ENCODE measurements at places on chromosomes 5 and 9.

GRCh38 chr5:172642051-172642409 is 967 bp downstream of the NEURL1B start:
- DNase-seq, result no peak
- no peak overlapping the region for H3K27ac ChIP-seq
- no peak overlapping the region for H3K4me3 ChIP-seq
- no peaks in the 10 kb centered on the region for H3K36me3 ChIP-seq
- no peaks in the 10 kb centered on the region for H3K27me3 ChIP-seq
- H3K4me1 ChIP-seq, result peaks cover 25% of the 10 kb centered on the region

- H3K27ac ChIP-seq, result no peak overlapping the region
- no peaks in the 10 kb centered on the region for H3K36me3 ChIP-seq
- H3K27me3 ChIP-seq, result no peaks in the 10 kb centered on the region
- peaks cover 25% of the 10 kb centered on the region for H3K4me1 ChIP-seq
- no peak overlapping the region for H3K4me3 ChIP-seq
- no peak for DNase-seq
Observed at GRCh38 chr5:39891376-39891775, 466.6 kb upstream of the DAB2 start.

DNA sequence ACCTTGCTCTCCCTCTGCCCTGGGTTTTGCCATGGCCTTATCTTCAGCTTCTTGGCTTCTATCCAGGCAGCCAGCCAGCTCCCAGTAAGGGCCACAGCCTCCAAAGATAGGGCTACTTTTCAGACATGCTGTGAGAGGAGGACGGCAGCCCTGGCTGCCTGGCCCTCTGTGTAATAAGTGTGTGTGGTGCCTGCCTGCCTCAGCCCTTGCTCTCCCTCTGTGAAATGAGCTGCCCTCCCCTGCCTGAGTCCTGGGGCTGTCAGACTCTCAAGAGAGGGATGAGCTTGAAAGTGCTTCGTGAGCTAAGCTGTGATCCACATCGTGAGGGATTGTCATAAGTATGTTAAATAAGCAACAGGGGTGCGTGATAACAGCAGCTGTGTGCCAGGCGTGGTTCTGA is 8.1 kb downstream of the NDST1 start:
- H3K4me3 ChIP-seq, result no peak overlapping the region
- no peaks in the 10 kb centered on the region for H3K4me1 ChIP-seq
- H3K36me3 ChIP-seq, result no peaks in the 10 kb centered on the region
- H3K27ac ChIP-seq, result no peak overlapping the region

GRCh38 chr5:56673171-56673570 is 142.2 kb upstream of the MAP3K1 start:
- no peak overlapping the region for H3K4me3 ChIP-seq
- no peak overlapping the region for H3K27ac ChIP-seq
- H3K36me3 ChIP-seq, result no peaks in the 10 kb centered on the region
- H3K4me1 ChIP-seq, result peaks cover 48% of the 10 kb centered on the region

DNA sequence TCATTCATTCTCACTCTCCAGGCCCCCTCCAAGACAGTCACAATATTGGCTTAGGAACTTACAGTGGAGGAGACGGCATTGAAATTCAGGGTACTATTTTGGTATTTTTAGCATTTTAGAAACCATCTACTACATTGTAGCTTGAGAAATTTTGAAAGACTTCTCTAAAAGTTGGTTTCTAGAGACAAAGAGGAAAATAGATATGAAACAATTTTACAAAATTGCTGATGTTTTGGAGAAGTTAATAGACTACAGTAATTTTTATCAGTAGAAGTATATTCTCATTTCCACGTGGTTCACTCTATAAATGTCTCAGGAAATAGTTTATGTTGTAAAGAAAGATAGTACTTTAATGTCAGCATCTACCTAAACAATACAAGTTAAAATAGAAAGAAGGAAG is 63.2 kb upstream of the ZSWIM6 start:
- H3K36me3 ChIP-seq, result no peaks in the 10 kb centered on the region
- no peak for DNase-seq
- no peak overlapping the region for H3K4me3 ChIP-seq

DNA sequence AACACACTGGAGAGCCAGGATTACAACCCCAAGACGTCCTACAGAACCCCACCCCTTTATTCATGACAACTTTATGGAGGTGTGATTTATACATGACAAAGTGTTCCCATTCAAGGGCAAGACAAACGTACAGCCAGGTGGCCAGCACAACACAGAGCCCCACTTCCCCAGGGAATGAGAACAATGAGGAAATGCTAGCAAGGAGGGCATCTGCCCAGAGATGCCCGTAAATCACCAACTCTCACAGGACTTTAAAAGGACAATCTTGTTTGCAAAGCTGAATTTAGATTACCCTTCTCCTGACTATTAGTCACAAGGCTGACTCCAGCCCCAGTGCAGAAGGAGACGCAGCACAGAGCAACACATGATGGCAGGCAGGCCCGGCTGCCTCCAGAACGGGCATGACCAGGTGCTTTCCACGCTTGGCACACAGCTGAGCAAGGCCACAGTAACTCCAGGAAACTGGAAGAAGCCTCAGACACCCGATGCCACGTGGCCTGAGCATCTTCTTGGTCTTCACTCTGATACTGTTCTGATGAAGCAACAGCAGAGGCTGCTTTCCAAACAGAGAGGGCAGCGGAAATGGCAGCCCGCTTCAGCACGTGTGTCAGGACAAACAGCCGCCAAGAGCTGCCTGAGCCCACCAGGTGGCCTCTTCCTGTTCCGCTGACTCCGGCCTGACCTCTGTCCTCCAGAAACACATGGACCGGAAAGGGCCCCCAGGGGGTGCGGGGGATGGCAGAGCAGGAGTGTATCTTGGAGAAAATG is 51.4 kb downstream of the ROR2 start:
- no peak overlapping the region for H3K4me3 ChIP-seq
- no peaks in the 10 kb centered on the region for H3K27me3 ChIP-seq
- no peaks in the 10 kb centered on the region for H3K36me3 ChIP-seq
- H3K4me1 ChIP-seq, result peaks cover 5% of the 10 kb centered on the region

- H3K27me3 ChIP-seq, result no peaks in the 10 kb centered on the region
- DNase-seq, result no peak
- no peak overlapping the region for H3K4me3 ChIP-seq
- H3K27ac ChIP-seq, result no peak overlapping the region
- no peaks in the 10 kb centered on the region for H3K36me3 ChIP-seq
Observed at GRCh38 chr9:120652934-120653333, 61.3 kb downstream of the MEGF9 start.

DNA sequence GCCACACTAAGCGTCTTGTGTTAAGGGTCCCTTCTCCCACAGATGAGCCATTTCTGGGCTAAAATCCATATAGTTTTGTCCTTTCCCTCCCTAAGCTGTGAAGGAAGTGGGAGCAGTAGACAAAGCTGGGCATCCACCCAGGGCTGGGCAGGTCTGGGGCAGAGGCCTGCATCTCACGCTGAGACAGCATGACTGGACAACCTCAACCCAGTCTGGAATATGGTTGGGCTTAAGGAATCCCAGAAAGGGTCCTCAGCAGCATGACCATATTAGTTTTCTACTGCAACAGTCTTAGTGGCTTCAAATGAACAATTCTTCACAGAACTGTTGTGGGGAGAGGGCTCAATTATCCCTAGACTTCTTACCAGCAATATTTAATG is 173.8 kb downstream of the AUH start:
- H3K4me3 ChIP-seq, result no peak overlapping the region
- H3K27ac ChIP-seq, result no peak overlapping the region
- peaks cover 31% of the 10 kb centered on the region for H3K4me1 ChIP-seq
- DNase-seq, result no peak
- no peaks in the 10 kb centered on the region for H3K36me3 ChIP-seq
